Hepatic stellate cell (primary cell): ENCODE measurements at places on chromosomes 3 and 15.

GRCh38 chr3:67898916-67899315, 244.5 kb upstream of the SUCLG2 start:
- no peak for DNase-seq

- peak; percentile 87 for DNase-seq
These were observed 582 bp upstream of the SLCO3A1 start for GRCh38 chr15:91852741-91853510.

DNA sequence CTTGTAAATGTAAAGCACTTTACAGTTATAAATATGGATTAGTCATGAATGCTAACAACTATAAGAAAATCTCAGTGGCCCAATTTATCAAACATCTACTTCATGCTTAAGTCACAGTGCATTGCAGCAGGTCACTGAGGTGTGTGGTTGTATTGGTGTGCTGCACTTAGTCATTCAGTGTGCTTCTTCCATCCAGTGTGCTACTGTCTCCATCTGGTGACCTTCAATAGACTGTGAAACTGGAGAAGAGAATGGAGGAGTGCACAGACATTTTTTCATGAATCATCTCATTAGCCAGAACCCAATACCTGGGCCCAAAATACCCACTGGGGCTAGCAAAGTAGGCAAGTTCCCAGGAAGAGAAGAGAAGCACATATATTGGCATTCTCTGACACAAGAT, 199.6 kb downstream of the SHOX2 start:
- no peak for DNase-seq

DNA sequence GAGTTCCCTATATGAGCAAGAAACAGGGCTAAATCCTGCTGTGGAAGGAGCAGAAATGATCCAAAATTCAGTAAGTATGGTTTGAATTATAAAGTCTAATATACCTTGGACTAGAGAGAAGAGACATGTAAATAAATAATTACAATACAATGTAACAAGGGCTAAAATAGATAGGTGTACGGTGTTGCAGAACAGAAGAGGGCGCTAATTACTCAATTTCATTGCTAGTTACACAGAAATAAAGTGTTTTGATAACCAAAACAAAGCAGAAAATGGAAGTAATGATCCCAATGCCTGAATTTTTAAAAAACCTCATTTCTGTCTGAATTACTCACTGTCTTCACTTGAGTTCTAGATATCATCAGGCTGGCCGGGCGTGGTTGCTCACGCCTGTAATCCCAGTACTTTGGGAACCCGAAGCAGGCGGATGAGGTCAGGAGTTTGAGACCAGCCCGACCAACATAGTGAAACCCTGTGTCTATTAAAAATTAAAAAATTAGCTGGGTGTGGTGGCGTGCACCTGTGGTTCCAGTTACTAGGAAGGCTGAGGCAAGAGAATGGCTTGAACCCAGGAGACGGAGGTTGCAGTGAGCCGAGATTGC, 8.3 kb upstream of the PLCH1 start:
- no peak for DNase-seq

DNA sequence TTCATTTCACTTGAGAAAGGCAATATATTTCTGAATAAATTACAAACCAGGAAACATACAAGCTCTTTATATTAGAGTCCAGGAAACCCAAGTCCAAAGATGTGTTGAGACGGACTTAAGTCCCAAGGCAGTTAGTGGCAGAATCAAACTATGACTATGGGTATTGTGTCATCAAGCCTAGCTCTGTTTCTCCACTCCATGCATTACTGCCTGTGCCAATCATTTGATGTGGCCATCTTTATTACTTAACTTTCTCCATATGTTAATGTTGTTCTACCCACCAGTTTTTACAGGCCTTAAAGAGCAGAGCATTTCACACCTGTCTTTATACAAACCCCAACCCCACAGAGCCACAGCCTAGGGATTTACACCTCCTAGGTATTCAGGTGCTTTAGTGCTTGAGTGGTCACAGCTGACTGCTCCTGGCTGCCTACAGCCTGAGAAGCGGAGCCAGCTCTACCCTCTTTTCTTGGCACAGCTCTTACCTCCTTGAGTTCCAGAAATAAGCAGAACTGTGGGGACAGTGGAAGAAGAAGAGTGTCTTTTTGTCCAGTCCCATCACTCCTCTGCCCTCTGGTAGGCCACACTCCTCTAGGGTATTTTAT, 92.1 kb downstream of the DTWD1 start:
- DNase-seq: no peak

DNA sequence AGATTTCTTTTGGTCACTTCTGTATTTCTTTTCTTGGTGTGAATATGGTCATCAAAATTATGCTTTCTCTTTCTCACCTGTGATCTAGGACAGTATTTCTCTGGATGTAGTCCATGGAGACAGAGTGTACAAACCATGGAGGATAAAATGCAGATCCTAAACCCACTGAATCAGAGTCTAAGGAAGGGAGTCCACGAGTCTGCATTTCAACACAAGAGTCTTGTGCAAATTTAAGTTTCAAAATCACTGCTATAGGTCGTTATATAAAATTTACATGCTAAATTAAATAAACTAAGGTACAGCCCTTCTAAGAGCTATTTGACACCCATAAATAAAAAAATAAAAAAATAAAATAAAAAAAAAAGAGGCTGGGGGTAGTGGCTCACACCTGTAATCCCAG, 17.3 kb upstream of the UBE2E2 start:
- no peak for DNase-seq

GRCh38 chr3:107796791-107797190, 274.0 kb downstream of the BBX start:
- no peak for DNase-seq

GRCh38 chr15:95944193-95944592, 386.3 kb upstream of the NR2F2 start:
- no peak for DNase-seq

- no peak for DNase-seq
These were observed 3.9 kb upstream of the VPS8 start for GRCh38 chr3:184808021-184808420.

DNA sequence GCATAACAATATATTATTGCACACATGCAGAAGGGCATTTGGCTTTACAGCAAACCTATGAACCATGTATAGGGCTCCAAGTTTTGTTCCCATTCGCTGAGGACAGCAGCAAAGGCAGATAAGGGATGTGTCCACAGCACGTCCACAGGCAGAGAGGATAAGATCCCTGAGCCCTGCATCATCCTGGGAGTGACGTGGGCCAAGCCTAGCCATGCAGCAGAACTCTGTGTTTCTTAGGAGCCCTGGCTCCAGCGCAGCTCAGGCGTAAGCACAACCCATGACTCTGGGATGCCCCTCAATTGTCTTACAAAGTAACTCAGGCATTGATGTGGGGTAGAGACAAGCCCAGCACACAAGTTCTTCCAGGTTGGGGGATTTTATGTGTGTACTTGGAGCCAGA, 194.3 kb upstream of the CTDSPL start:
- DNase-seq: no peak

GRCh38 chr3:152026033-152026556, 152.7 kb downstream of the SUCNR1 start:
- peak; percentile 7 for DNase-seq

GRCh38 chr3:72567474-72567873, 280.8 kb downstream of the SHQ1 start:
- DNase-seq: no peak

DNA sequence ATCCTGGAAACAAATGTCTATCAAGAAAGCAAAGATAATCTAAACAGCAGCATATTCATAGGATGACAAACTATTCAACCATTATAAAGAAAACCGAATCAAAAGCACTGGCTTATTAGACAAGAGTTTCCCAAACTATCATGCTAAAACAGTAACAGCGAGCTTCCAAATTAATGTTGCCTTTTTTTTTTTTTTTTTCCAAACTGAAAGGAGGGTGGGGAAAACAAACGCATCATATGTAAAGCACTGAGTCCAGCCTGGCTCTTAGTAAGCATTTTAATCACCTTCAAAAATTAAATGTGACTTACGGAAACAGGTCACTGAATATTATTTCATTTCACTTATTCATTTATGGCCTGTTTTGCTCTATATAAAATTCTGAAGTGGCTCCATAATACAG, 2.3 kb downstream of the TJP1 start:
- DNase-seq: no peak

DNA sequence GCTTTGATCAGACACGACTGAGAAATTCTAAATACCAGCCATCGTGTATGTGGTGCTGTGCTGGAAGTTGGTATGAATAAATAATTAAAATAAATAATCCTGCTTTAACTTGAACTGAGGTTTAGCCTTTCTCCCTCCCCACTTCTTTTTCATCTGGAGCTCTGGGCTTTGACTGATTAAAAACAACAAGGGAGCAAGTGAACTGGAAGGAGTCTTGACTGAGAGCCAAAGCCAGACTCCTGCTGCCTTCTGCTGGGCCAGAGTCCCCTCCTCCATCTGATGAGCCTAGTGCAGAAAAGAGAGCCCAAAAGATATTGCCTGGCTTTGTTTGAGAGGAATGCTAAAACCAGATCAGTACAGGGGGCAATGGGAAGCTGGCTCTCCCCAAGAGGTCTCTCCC, 96.0 kb downstream of the CCNL1 start:
- DNase-seq: no peak

DNA sequence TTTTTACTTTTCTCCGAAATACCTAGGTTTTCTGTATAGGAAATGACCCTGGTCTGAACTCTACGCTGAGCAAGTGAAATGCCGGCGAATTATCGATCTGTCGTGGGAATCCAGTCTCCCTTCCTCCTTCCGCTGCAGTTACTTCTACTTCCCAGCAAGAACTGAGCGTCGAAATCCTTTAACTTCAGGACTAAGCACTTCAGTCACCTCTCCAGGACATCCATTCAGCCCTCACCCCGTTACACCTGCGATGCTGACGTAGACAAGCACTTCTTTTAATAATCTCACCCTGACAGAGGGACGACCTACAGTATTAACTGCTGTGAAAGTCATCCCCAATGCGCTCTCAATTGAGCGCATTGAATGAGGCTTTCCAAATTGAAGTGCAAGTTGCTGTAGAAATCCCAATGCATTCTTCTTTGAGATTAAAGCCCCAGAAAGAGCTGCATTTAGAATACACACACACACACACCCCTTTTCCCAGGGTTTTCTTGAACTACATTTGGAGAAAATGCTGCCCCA, 1.3 kb downstream of the TOP2B start:
- no peak for DNase-seq

GRCh38 chr3:168616915-168617314, 521.2 kb upstream of the GOLIM4 start:
- no peak for DNase-seq

- DNase-seq: no peak
These were observed 15.9 kb upstream of the SLC4A7 start for GRCh38 chr3:27500035-27500434.

GRCh38 chr3:164479406-164479805, 598.9 kb downstream of the SI start:
- DNase-seq: no peak

- DNase-seq: no peak
These were observed 324.1 kb upstream of the ICE2 start for GRCh38 chr15:60803059-60803458.

DNA sequence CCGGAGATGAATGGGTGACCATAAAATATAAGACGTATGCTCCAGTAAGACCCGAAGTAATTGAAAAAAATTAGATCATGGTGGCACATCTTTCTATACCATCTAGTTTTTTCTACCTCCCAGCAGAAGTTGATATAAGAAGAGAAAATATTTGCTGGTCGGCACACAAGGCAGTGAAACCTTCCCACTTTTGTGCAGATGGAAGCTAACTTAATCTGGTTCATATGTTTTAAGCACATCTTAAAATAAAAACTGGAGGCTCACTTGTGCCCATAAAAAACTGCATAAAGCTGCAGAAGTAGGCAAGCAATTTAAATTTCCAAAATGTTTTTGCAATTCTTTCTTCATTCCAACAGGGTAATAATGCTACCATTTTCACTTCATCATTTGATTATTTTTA, 449.2 kb downstream of the CNTN3 start:
- DNase-seq: no peak

DNA sequence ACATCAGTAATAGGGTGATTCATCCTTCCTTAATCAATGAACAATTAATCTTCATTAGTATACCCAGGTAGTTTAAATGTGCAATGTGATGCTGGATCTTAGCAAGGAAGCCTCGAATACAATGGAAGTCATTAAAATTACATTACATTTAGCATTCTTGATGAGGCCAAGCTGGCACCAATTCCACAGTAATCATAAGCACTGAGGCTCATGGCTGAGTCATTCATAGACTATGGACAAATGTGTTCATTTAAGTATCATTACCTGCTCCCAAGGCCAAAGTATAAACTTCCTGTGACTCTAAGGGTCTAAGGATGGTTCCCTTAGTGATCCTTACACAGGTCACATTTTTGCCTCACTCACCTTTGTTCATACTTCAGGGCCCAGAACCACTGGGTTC, 266.4 kb upstream of the CDIN1 start:
- DNase-seq: no peak

GRCh38 chr3:75337226-75337900, 326.8 kb upstream of the FRG2C start:
- no peak for DNase-seq

GRCh38 chr3:119236756-119237155, 3.9 kb downstream of the B4GALT4 start:
- DNase-seq: no peak

DNA sequence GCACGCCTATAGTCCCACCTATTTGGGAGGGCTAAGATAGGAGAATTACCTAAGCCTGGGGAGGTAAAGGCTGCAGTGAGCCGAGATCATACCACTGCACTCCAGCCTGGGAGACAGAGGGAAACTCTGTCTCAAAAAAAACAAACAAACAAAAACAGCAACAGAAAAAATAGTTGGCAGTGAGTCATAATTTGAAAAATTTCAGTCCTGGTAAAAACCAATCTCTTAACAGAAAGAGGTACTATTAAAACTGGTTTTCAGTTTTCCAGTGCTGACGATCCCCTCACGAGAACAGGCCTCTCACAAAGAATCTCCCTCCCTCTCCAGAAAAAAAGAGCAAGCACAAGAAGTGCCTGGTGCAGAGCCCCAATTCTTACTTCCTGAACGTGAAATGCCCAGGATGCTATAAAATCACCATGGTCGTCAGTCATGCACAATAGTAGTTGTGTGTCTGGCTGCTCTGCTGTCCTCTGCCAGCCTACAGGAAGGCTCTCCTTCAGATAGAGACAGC, 22.8 kb upstream of the MAP4 start:
- no peak for DNase-seq

DNA sequence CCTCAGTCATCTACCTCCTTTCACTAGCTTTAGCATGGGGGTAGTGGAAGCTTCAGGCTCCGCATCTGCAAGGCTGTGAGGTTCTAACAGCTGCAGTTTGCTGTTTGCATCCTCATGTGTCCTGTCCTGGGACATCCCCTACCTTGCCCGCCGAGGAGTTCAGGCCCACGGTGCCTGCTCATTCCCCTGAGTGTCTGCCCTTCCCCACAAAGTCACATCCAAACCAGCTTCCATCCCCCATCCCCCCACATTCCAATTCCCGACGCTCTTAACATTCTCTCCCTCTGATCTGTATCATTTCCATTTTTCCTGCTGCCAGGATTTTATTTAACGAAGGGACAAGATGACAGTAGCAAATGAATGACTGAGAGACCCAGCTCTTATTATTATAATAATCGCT, 43.8 kb downstream of the HRH1 start:
- no peak for DNase-seq

- DNase-seq: no peak
These were observed 56.3 kb downstream of the ZNF148 start for GRCh38 chr3:125318871-125319270.
